ENCODE measurements at places on chromosomes 1 and 21.

DNA sequence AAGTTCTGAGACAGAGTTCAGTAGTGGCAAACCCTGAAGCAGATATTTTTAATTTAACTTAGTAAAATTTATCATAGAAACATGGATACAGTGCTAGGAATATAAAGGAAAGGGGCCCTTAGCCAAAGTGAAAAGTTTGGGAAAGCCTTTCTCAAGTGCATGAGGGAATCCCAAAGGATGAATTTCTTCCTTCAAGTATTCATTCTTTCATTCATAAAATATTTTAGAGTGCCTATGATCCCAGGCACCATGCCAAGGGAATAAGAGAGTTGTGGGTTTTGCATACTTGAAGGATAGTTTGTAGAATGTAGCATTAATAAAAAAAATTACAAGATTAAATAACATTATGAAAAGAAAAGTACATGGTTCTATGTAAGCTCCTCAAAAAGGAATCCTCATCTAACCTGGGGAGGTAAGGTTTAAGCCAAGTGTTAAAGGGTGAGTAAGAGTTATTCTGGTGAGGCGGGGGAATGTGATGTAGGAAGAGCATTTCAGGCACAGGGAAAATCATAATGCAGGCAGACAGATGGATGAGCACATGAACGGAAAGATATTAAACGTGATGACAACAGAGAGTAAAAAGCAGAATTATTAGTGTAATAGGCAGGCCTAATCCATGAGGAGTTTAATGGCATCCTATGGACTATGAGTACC, 40.4 kb upstream of the NTNG1 start:
- peak; percentile 10 for DNase-seq

- DNase-seq, result no peak
Observed at GRCh38 chr1:114524944-114525343, 13.9 kb upstream of the TRIM33 start.

- no peak for DNase-seq
Observed at GRCh38 chr1:42533101-42533863, 70.2 kb downstream of the CCDC30 start.

GRCh38 chr1:208131621-208132286, 112.4 kb downstream of the PLXNA2 start:
- DNase-seq, result no peak

- DNase-seq, result no peak
Observed at GRCh38 chr1:3162322-3162882, 93.4 kb downstream of the PRDM16 start.

- no peak for DNase-seq
Observed at GRCh38 chr1:160911441-160911840, 26.5 kb upstream of the ITLN1 start.

GRCh38 chr1:208110296-208110695, 133.9 kb downstream of the PLXNA2 start:
- DNase-seq, result no peak

GRCh38 chr21:42579456-42580075, 65.9 kb downstream of the SLC37A1 start:
- DNase-seq, result no peak

GRCh38 chr1:245707941-245708340, 553.2 kb downstream of the KIF26B start:
- no peak for DNase-seq

- DNase-seq, result no peak
Observed at GRCh38 chr1:93675931-93676330, 5.7 kb downstream of the BCAR3 start.

GRCh38 chr1:236602171-236602570, 2.1 kb downstream of the HEATR1 start:
- no peak for DNase-seq

DNA sequence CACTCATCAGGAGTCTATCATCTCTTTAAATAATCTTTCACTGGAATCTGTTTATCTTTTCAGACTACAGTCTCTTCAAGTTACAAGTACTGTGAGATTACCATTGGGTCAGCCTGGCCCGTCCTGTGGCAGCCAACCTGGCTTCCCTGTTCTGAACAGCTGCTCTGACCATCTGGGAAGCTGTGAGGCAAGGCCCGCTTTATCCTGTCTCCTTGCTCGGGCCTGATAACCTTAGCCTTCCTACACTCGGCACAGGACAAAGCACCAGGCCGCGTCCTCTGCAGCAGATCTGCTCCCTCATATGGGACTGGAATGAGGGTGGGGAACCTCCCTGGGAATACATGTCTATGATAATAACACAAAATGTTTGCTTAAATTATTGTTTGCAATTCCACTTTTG, 113.3 kb downstream of the PTPN14 start:
- no peak for DNase-seq

DNA sequence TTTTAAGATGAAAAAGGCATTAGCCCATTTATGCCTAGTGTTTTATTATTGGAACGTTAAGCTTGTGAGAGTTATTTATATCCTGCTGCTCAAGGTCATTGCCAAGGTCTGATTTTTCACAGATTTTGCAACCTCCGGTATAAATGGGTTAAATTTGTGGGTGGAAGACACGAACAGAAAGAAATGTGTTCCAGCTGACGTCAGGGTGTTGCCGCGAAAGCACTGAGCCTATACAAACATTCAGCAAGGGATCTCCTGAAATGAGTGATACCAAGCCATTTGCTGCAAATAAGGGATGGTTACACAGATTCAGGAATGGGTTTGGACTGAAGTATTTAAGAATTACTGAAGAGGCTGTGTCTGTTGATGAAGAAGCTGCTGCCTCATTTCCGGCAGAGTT, 32.2 kb downstream of the TMED5 start:
- peak; percentile 12 for DNase-seq

- DNase-seq, result no peak
Observed at GRCh38 chr1:2833454-2834145, 32.1 kb upstream of the TTC34 start.

DNA sequence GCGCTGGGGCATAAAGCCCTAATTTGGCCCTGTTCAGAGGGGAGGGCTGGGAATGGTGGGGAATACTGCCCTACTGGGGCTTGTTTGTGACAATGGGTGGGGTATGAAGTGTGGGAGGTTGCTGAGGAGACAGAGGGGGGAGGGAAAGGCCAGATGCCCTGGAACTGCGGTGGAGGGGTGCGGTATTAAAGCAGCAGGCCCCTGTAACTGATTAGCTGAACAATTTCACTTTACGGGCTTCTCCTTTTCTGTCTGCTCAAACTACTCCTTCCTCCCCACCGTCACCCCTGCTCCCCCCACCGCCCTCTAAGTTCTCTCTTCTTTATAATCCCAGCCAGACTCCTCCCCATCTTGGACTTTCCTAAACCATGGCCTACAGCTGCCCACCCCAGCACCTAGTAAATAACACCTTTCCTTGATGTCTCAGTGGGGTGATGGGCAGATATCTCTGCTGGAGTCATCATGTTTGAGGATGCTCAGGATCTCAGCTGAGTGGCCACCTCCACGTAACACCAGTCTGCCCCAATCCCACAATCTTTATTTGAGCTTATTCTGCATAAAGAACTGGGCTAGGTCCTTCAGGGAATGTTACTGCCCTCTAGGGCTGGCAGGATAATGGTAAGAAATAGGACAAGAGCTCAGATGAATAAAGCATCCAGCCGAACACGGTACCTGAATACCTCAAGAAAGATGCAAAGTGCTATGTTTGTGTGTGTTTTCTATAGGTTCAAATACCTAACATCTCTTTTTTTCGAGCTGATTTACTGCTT, 33.5 kb downstream of the XCL1 start:
- no peak for DNase-seq

GRCh38 chr1:172630056-172630818, 28.7 kb upstream of the FASLG start:
- DNase-seq, result no peak

GRCh38 chr1:10217748-10218441, 7.5 kb downstream of the KIF1B start:
- DNase-seq, result peak; percentile 44

- no peak for DNase-seq
Observed at GRCh38 chr1:43878854-43879253, 54.7 kb upstream of the ARTN start.

DNA sequence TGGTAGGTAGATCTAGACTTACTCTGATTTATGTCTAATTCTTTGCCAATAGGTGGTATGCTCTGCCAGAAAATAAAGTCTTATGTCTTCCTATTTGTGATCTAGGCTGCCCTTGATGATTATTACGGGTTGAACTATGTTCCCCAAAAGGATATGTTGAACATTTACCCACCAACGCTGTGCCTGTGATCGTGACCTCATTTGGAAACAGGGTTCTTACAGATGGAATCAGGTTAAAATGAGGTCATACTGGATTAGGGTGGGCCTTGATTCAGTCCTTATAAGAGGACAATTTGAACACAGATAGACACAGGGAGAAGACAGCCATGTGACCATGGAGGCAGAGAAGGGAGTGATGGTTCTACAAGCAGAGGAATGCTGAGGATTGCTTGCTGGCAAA, 95.1 kb upstream of the BCAR3 start:
- no peak for DNase-seq

DNA sequence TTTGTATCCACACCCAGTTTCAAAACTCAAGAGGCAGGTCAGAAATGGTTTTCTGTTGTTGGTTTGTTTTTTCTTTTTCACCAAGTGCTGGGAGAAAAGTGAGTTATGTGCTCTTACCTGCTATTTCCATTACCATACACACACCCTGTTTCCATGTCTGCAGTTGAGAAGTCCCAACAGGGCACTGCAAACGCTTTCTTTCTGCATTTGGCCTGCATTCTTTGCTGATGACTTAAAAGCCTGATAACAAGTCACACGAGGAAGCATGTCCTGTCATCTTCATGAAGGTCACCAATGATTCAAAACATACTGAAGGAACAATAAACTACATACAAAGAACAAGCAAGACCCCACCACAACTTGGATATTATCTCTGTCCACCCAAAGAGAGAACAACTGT, 24.8 kb upstream of the KCNE1 start:
- DNase-seq, result no peak

- DNase-seq, result no peak
Observed at GRCh38 chr21:43800566-43800965, 11.2 kb downstream of the RRP1 start.

GRCh38 chr1:6131561-6131960, 48.6 kb downstream of the CHD5 start:
- DNase-seq, result no peak

DNA sequence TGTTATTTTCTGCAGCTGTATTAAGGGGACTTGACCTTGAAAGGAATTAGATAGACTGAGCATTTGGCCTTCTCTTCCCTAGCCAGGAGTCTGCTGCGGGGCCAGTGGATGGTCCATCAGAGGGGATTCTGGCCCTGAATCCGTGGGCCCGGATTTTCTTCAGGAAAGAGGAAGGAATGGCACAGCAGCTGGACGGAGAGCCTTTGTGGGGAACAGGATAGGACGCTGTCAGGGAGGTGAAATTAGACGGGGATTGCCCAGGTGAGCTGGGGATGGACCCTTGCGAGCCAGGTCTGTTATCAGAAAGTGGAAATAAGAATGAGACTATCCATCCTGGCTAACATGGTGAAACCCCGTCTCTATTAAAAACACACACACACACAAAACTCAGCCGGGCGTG, 1.7 kb upstream of the C2CD2 start:
- DNase-seq, result no peak

GRCh38 chr1:27102707-27103468, 52.0 kb downstream of the SLC9A1 start:
- DNase-seq, result peak; percentile 85

DNA sequence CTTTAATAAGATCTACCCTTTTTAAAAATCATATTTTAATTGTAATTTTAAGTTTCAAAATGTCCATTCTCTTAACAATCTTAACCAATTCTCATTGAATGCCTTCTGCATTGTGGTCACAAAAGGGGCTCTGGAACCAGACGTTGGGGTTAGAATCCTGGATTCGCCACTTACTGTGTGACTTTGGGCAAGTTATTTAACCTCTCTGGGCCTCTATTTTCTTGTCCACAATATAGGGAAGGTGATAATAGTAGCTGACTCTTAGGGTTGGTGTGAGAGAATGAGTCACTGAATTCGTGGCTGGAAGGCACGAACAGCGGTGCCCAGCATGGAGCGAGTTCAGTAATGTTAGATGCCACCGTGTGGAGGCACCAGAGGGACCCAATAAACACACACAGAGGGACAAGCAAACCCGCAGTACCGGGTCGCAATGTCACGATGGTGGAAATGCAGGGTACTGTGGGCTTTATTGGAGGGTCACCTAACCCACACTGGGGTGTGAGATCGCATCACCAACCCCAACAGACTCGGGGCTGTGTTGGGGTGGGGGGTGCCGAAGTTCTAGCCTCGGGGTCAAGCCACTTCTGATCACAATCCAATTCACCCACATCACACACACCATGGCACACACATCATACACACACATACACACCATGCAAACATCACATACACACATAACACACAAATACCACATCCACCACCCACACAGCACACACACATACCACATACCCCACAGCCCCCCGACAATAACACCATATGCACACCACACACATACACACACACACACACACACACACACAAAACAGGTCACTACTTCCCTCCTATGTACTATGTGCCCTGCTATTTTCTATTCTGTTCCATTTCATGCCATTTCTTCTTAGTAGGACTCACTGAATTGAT, 27.0 kb upstream of the IFNAR2 start:
- no peak for DNase-seq

DNA sequence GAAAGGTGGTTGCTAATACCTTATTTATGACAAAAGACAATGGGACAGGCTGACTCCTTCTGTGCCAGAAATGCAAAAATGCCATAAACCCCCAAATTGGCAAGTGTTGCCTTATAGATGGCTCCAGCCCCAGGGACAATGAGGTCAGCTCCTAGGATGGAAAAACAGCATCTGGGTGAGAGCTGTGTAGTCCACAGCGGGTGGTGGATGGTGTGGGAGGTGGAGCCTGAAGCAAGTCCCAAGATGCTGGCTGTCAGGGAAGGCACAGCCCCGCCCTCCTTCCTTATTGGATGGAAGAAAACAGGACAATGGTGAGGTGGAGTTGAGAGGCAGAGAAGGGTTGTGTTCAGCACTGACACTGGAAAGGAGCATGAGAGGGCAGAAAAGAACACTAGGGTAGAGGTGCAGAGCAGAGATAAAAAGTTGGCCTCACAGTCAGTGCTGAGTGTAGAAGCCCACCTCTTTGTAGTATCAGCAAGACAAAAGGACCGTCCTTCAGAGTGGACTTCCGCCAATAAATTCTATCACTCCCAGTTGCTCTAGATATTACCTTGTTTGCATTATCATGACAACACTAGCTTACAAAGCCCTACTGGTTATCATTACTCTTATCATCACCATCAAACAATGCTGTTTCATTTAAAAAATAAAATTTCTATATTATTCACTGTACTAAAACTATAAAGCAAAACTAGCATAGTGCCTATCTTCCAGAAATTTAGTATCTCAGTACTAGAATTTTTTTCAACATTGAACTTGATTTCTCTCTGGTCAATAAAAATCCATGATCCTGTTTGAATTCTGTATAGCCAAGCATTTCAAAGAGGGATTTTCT, 3.7 kb upstream of the SDE2 start:
- peak; percentile 89 for DNase-seq

- peak; percentile 40 for DNase-seq
Observed at GRCh38 chr1:109193653-109194590, 19.8 kb upstream of the SARS1 start.

GRCh38 chr1:50570066-50570468, 146.8 kb upstream of the DMRTA2 start:
- no peak for DNase-seq

Measured in AG20443 (cell line).